Stimulated activated CD4-positive, alpha-beta T cell treated with anti-CD3 and anti-CD28 coated beads, Interleukin-1b, Interleukin-23, amount 100 ng/mL, for 1 hour (primary cell): ENCODE measurements at places on chromosomes 5 and 9.
A peak's percentile ranks its signal among the peaks of the same experiment; 100 is the strongest.

GRCh38 chr5:157271740-157272271 is 5.9 kb downstream of the CYFIP2 start:
- peak; percentile 58 for DNase-seq

GRCh38 chr5:163496286-163496685 is 9.1 kb upstream of the MAT2B start:
- no peak for DNase-seq

- DNase-seq = no peak
These were observed 42.1 kb downstream of the TTC39B start for GRCh38 chr9:15264918-15265317.

- no peak for DNase-seq
These were observed at the start of gene PTGR1 for GRCh38 chr9:111599092-111599954. TSS of gene PTGR1 (minus strand) at chr9:111599647. CDS start at chr9:111597422, 2,225 bp downstream.

DNA sequence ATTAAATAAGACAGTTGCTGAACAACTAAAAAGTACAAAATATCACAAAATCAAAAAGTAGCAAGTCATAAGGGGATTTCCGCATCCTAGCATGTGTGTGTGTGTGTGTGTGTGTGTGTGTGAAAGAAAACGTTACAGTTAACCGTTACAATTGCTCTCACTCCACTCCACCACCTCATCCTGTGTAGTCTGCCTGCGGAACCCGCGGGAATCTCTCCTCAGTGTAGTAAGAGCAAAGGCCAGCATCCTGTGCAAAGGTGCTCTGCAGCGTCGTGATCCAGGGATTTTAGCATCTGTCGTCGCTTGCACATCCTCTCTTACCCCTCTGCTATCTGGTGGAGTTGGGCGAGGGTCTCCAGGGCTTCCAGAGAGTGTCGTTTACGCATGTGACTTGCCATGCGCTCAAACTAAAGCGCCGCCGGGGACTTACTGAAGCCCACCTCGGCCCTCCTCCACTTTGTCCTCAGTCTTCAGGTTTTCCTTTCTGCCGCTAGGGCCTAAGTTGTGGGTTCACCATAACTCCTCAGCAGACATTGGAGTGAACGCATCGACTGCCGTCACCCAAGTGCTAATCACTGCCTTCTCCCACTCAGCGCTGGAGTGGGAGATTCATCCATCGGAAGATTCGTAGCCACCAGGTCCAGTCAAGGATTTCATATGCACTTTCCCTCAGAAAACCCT is 3.9 kb downstream of the CDKN2B start:
- no peak for DNase-seq
